H7 (cell line): ENCODE measurements at places on chromosomes 12 and 14. TPM values are rescaled to one million over a fixed set of nuclear protein-coding genes. Genes with fewer than 3 reads are reported as not detected.

GLI1 gene
- 9.7 and 13.1 TPM in 2 replicates for total RNA-seq

LIN7A gene
- 7.6 and 11.9 TPM in 2 replicates for total RNA-seq

SLC41A2 gene
- total RNA-seq = 1.00 and 1.9 TPM in 2 replicates

TDRD9 gene
- not detected in 2 replicates for total RNA-seq

AKT1 gene
- 152 and 165 TPM in 2 replicates for total RNA-seq

SMARCC2 gene
- total RNA-seq = 20.0 and 27.5 TPM in 2 replicates

DIO2 gene
- total RNA-seq = not detected in 2 replicates

PLBD1 gene
- total RNA-seq = 42.1 and 43.8 TPM in 2 replicates

BAZ2A gene
- 23.6 and 24.6 TPM in 2 replicates for total RNA-seq

ART4 gene
- total RNA-seq = not detected in 2 replicates

TUNAR gene
- total RNA-seq = 14.9 and 21.7 TPM in 2 replicates

RPL41 gene
- 3,839 and 4,060 TPM in 2 replicates for total RNA-seq

RAD51B gene
- total RNA-seq = 9.6 and 9.9 TPM in 2 replicates

- peak; percentile 97 for DNase-seq
Observed at GRCh38 chr12:49296034-49296835, 1.3 kb downstream of the PRPH start.

GRCh38 chr14:86787717-86788116, 1205.3 kb downstream of the GALC start:
- DNase-seq = no peak

GRCh38 chr14:105199093-105199492, 18.0 kb upstream of the NUDT14 start:
- no peak for DNase-seq

DNA sequence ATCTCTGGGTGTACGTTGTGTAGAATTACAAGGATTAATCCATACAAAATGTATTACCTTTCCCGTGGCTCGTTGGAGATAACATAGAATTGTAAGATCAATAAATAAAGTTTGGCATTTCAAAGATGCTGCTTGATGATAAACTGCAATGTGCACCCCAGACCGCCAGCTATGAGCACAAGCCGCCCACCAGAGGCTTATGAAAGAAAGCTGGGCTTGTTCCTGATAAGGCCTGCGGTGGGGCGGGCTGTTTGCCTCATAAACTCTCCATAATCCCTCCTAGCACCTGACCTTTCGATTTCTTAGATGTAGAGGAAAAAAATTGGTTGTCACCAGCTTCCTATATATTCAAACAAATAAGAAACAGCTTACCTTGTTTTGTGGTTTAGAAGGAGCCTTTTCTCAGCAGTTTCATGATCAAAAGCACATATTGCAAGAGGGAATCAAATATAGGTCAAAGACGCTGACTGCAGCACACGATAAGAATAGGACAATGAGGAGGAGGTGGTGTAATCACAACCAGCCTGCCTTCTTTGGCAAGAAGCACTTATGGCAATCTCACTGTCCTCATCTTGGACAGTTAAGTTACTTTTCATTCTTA, 293.6 kb downstream of the RMST start:
- DNase-seq = no peak

DNA sequence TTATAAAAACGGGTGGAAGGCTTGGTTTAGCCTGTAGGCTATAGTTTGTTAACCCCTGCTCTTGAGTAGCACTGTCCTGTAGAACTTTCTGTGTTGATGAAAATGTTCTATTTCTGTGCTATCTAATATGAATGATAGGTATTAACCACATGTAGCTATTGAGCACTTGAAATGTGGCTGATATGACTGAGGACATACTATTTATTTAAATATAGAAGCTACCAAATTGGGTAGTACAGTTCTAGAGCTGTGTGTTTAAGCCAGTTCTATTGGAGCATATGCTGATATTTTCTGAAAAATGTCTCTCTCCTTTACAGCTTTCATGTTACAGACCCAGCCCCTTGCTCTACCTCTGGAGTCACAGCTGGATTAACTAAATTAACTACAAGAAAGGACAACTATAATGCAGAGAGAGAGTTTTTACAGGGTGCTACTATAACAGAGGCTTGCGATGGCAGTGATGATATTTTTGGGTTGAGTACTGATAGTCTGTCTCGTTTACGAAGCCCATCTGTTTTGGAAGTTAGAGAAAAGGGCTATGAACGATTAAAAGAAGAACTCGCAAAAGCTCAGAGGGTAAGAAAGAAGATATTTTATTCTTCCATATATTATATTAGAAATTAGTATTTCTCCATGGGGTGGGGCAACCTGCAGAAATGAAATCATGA, 17.6 kb downstream of the RAB3IP start:
- no peak for DNase-seq

DNA sequence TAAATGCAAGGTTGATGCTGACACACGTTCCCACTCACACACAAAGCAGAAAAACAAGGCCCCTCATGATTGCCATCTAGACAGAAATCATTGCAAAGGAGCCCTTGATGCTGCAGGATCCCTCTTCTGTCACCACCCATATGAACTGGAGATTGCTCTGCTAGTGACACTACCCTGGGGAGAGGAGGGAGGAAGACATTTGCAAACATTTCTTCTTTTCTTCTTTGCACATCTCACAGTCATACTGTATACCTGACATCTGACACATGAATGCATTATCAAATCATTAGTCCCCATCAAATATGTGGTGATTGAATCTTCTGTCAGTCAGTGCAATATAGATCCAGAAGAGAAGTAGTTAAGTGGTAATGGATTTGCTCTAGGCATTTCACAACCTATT, 208.5 kb upstream of the E2F7 start:
- no peak for DNase-seq

- DNase-seq = no peak
Observed at GRCh38 chr14:105989566-105990302, 463.4 kb downstream of the TMEM121 start.

GRCh38 chr14:57863471-57863870, 2.4 kb downstream of the SLC35F4 start:
- DNase-seq = no peak

- peak; percentile 53 for DNase-seq
Observed at GRCh38 chr12:7219599-7220243, 30.2 kb downstream of the PEX5 start.

- no peak for DNase-seq
Observed at GRCh38 chr14:68566075-68566474, 226.8 kb downstream of the ZFP36L1 start.

DNA sequence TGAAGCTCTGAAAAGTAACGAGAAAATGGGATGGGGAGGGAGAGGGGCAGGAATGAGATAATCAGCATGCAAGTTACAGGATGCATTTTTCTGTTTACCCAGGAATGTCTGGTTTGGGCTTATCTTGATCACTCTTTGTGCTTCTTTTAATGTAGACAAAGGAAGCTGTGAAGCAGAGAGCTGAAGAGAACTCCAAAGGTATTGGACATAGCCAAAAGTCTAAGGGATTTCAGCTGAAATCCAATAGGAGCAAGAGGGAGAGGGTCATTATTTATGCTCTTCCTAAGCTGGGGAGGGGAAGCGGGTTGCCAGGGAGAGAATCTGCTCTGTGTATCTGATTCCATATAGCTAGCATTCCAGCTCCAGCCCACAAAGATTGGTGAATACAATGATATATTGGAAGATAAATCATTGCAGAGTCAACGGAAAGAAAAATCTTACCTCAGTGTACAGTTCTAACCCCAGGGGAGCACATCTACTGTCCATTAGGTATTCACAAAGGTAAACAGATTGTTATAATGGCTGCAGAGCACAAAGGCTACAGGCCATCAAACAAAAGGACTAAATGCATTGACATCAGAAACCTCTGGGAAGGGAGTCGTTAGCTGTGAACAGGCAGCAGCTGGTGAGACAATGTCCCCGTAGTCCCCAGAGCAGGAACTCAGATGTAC, 61.0 kb upstream of the PELI2 start:
- no peak for DNase-seq

GRCh38 chr12:103138538-103138937, 181.1 kb downstream of the ASCL1 start:
- no peak for DNase-seq

- DNase-seq = no peak
Observed at GRCh38 chr12:93174473-93174872, 203.3 kb upstream of the NUDT4 start.

DNA sequence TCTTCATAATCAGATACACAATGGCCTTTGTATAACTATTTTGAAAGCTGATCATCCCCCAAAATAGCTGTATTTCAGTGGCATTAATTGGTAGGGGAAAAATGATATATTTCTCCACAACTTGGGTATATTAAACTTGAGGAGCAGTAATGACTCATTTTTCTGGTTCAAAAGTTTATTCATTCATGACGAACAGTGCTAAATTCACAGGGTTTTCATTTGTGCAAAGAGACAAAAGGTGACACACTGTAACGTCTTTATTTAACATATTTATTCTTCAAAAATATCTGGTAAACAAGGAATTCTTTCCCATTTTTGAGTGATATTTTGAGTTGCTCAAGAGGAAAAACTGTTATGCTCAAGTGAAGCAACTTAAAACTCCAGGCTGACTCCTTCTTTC, 415.5 kb upstream of the SOX5 start:
- no peak for DNase-seq

- no peak for DNase-seq
Observed at GRCh38 chr12:121701667-121702277, 10.8 kb upstream of the TMEM120B start.

GRCh38 chr14:64501411-64502171, 2.0 kb downstream of the ZBTB25 start:
- no peak for DNase-seq
